ENCODE measurements at places on chromosomes 2 and 18.

GRCh38 chr2:174484573-174484972 is 2.3 kb downstream of the GPR155 start:
- no peak for DNase-seq

DNA sequence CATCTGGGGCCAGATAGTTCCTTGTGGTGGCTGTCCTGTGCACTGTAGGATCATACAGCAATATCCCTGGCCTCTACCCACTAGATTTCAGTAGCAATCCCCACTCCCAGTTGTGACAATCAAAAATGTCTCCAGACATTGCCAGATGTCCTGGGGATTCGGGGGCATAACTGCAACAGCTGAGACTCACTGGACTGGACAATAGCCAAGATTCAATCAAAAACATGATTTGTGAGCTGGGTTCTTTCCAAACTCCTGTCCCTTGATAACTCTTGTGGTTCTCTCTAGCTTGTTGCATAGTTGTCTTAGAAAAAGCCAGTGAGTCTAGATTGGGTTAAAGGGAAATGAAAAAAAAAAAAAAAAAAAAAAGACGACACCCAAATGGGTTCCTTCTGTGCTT is 293.4 kb downstream of the CELF4 start:
- DNase-seq = no peak

- no peak for DNase-seq
These were observed 467.7 kb downstream of the EPHA4 start for GRCh38 chr2:221104361-221104811.

- no peak for DNase-seq
These were observed 493.1 kb downstream of the XIRP2 start for GRCh38 chr2:167381349-167381748.

GRCh38 chr2:137675584-137676327 is 288.5 kb upstream of the HNMT start:
- no peak for DNase-seq

DNA sequence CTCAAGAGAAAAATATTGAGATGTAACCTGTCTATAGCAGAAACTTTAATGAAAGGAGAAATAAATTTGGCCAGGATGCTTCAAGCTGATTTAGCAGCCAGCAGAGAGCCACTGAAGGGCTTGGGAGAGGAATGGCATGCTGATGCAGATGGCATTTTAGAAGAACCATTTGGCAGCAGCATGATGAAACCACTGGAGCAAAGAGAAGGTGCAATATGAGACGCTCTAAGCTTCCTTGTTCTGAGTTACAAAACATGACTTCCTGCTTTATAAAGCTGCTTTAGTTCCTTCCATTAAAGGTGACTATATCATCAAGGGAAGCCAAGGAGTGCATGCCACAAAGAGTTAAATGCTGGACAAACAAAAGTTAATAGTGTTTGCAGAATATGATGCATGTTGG is 189.7 kb downstream of the PID1 start:
- no peak for DNase-seq

- no peak for DNase-seq
These were observed 5.9 kb downstream of the CCDC121 start for GRCh38 chr2:27622921-27623384.

GRCh38 chr2:106782681-106783080 is 103.3 kb downstream of the ST6GAL2 start:
- DNase-seq = no peak

DNA sequence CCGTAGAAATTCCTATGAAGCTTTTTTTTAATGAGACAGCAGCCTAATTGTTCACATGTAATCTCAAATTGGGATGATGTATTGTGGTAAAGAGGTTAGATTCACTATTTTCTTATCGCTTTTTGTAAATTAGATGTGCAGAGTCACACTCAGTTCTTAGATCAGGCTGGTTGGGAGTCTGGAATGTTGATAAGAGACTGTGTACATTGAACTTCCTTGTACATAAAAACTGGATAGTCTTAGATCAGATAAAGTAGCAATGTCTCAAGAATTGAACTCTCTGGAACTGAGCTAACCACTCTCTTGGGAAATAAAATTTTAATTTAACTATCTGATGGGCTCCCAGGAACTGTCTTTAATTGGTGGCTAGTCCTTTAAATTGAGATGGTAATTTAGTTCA is 108.1 kb upstream of the MSTN start:
- DNase-seq = no peak

GRCh38 chr2:163753726-163754125 is 17.9 kb upstream of the FIGN start:
- DNase-seq = no peak

DNA sequence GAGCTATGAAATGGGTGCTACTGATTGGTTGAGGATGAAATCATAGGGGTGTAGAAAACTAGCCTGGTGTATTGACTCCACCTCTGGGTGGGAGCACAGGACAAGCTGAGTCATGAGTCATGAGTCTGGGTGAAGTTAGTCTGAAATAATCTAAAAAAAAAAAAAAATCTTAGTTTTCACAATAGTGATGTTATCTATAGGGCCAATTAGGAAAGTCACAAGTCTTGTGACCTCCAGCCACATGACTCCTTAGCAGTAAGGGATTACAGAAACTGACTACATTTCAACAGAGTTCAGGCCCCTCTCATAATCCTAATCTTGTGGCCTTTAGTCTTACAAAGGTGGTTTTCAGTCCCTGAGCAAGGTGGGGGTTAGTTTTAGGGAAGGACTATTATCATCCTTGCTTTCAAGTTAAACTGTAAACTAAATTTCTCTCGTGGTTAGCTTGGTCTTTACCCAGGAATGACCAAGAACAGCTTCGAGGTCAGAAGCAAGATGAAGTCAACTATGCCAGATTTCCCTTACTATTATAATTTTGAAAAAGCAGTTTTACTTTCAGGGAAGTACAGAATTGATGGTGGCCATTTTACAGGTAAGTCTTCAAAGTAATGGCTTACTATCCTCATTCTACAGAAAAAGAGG is 338.0 kb upstream of the GYPC start:
- no peak for DNase-seq

DNA sequence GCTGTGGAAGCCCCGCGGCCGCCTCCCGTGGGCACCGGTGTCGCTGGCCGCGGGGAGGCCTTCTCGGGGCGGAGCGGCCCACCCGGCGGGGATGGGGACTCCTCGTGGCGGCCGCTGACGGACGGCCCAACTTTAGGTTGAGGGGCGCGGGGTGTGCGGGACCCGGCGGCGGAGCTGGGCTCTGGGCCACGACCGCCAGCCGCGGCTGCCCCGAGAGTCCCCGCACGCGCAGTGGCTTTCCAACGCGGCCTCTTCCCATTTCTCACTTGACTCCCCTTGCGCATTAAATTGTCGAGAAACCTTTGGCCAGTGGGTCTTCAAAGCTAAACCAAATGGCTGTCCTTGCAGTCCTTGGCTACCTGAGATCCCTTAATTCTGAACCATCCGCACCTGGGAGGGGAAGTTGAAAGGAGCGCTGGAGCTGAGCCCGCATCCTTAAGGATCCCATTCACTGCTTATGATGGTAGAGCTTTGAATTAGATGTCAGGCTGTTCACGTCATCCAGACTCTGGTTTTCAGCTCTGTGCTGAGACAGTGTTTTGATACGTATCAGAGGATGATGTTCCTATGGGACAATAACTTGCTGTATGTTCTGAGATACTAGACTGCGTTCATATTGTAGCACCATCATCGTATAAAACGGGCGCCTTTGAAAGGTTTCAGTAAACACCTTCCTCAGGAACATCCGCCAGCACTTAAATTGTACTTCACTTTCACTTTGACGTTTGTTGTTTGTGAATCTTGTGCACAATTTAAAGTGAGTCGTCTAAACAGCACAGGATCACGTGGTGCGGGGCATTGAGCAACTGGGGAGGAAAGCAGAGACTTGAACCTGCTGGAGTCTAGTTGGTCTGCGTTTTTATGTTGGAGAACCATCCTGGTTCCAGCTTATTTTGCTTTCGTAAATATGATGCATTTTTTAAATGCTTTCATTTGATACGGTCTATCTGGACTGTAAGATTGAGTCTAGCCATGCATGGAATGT is 874 bp downstream of the CLIP4 start:
- DNase-seq = peak; percentile 60

DNA sequence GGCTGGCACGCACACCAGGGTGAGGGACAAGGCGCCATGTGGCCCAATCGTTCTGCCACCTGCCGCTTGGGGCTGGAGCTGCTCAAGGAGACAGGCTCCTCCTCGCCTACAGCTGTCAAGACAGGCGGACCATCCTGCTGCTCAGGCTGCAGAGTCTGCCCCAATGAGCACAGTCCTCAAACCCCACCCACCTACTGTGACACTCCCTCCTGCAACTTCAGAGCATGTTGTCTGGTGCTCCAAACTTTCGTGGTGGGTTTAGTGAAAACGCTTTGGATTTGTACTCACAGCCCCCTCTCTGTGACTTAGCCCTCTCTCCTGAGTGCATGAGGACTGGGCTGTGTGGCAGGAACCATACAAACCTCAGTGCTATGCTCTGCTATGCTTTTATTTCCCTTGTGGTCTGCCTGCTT is 23.2 kb upstream of the SLC35F6 start:
- no peak for DNase-seq

GRCh38 chr2:142893241-142893640 is 15.8 kb downstream of the KYNU start:
- no peak for DNase-seq

- no peak for DNase-seq
These were observed 38.7 kb downstream of the DCDC2C start for GRCh38 chr2:3741867-3742602.

DNA sequence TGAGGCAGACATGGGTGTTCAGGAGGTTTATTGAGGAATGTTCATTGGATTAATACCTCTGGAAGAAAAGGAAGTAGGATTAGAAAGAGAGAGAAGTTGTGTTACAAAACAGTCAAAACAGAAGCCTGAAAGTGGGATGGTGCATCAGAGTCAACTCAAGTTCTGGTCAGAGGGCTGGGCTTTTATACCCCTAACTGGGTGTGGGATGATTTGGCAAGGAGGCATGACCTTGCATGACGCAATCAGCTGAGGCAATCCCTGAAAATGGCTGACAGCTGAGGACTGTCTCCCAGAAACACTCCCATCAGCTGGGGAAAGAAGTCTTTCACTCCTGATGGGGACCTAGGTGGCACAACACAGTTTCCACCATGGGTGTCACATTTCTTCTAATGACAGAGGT is 818.2 kb downstream of the SATB2 start:
- no peak for DNase-seq

- DNase-seq = no peak
These were observed 42.4 kb downstream of the KLF7 start for GRCh38 chr2:207123335-207123744.

- DNase-seq = no peak
These were observed 1779.7 kb upstream of the CELF4 start for GRCh38 chr18:39345321-39345720.

GRCh38 chr2:67389286-67389685 is 7.8 kb upstream of the ETAA1 start:
- DNase-seq = no peak
